ENCODE measurements at places on chromosomes 2 and 18.

- no peaks in the 10 kb centered on the region for H3K27me3 ChIP-seq
- H3K4me1 ChIP-seq = no peaks in the 10 kb centered on the region
- H3K27ac ChIP-seq = no peak overlapping the region
- no peak overlapping the region for H3K4me3 ChIP-seq
- DNase-seq = no peak
- H3K36me3 ChIP-seq = peaks cover 7% of the 10 kb centered on the region
Observed at GRCh38 chr2:20198001-20198400, 26.9 kb downstream of the SDC1 start.

- no peak overlapping the region for H3K4me3 ChIP-seq
- no peaks in the 10 kb centered on the region for H3K36me3 ChIP-seq
- DNase-seq = no peak
- H3K4me1 ChIP-seq = no peaks in the 10 kb centered on the region
Observed at GRCh38 chr2:112004253-112004645, 50.8 kb upstream of the TMEM87B start.

DNA sequence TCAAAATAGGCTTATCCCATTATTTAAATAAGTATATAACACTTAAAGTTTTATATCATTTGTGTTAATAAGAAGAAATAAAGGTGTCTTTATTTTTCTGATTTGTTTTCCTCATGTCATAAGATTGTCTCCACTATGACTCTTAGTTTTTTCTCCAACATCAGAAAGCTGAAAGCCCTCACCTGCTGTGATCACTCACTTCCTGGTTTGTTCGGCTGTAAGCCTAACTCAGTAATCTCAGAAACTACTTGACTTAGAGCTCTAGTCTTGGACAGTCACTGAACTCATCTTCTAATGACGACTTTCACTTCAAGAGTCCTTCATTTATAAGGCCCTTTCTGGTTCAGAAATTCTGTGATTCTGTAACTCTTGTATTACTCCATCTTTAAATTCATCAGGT is 311.0 kb downstream of the ZEB2 start:
- H3K36me3 ChIP-seq = no peaks in the 10 kb centered on the region
- no peaks in the 10 kb centered on the region for H3K4me1 ChIP-seq
- DNase-seq = no peak
- H3K27me3 ChIP-seq = no peaks in the 10 kb centered on the region

GRCh38 chr18:5388896-5389295 is 93.4 kb upstream of the ZBTB14 start:
- no peaks in the 10 kb centered on the region for H3K4me1 ChIP-seq
- no peak overlapping the region for H3K4me3 ChIP-seq
- no peak for DNase-seq

GRCh38 chr2:59882822-59883221 is 670.6 kb downstream of the BCL11A start:
- no peaks in the 10 kb centered on the region for H3K27me3 ChIP-seq
- H3K4me3 ChIP-seq = no peak overlapping the region
- no peak for DNase-seq
- peaks cover 22% of the 10 kb centered on the region for H3K4me1 ChIP-seq
- H3K27ac ChIP-seq = no peak overlapping the region

DNA sequence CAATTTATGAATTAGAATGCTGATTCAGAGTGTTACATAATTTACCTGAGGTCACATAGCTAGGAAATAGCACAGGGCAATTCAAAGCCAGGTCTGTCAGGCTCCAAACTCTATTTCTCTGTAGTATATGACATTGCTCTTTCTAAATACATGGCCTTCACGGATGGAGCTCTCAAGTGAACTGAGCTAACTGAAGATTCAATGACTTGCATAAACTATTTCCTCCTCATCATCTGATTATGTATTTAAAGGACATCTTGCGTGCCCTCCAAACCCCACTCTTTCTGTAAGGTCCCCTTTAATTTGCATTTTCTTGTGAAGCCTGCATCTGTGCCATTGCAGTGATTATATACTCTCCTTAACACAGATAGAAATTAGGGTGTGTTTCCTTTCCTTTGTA is 537.4 kb upstream of the VRK2 start:
- DNase-seq = no peak
- no peaks in the 10 kb centered on the region for H3K27me3 ChIP-seq
- H3K27ac ChIP-seq = no peak overlapping the region
